Ovary (tissue), 10 donors: ENCODE measurements at places on chromosomes 3 and 15. TPM values are rescaled to one million over a fixed set of nuclear protein-coding genes. Genes with fewer than 3 reads are reported as not detected.

DNA sequence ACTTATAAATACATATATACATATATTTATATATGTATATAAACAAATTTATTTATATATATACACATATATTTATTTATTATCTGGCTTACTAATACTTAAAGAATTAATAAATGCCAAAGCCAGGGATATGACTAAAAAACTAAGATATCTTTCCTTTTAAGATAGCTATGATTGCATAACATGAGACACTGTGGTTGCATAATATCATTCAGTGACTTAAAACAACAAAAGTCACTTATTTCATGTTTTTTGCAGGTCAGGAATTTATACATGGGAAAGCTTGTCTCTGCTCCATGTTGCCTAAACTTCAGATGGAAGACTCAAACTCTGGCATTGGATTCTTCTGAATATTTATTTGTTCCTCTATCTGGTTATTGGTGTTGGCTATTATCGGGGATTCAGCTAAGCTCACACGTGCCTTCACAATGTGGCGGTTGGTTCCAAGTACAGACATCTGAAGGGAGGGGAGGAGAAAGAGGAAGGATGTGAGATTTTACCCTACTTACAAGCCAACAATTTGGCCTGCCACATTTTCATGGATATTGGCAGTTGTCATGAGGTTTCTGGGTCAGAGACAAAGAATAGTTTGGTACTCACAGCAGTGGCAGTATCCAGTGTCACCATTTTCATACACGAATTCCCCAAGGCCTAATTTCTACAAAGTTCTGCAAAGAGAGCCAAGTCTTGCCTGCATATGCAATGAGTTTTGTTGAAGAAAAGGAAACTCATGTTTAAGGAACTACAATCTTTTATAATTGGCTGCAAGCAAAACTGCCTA lies 381.6 kb downstream of the EPHA3 start:
- no peak for DNase-seq
- no peaks in the 10 kb centered on the region for H3K27me3 ChIP-seq
- no peak overlapping the region for H3K27ac ChIP-seq
- no peak overlapping the region for H3K4me3 ChIP-seq
- H3K36me3 ChIP-seq = no peaks in the 10 kb centered on the region

DNA sequence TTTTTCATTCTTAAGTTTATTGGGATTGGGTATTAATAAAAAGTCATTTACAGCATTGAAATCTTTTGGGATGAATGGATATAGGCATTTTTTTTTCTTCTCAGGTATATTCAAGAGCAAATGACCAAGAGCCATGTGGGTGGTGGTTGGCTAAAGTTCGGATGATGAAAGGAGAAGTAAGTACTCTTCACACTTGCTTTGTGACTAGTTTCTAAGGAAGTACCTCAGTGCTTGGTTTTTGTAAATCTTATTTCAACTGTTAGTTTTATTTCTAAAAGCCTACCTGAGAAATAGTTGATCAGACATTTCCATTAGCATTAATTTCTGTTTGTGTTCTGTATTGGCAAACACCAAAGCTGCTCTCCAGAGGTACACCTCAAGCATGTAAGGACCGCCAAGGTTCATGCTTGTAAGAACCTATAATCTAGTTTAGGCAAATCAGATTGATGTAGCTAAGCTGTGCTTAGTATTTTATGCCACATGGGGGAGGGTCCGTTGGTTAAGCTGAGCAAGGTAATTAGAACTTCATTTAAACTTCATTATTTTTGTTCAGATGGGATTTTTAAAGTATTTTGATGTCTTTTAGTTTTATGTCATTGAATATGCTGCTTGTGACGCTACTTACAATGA lies 35.4 kb downstream of the FXR1 start:
- no peaks in the 10 kb centered on the region for H3K27me3 ChIP-seq
- H3K4me1 ChIP-seq = no peaks in the 10 kb centered on the region
- no peak overlapping the region for H3K27ac ChIP-seq
- H3K36me3 ChIP-seq = no peaks in the 10 kb centered on the region

Gene GLT8D1
- total RNA-seq = 42.3 TPM

DNA sequence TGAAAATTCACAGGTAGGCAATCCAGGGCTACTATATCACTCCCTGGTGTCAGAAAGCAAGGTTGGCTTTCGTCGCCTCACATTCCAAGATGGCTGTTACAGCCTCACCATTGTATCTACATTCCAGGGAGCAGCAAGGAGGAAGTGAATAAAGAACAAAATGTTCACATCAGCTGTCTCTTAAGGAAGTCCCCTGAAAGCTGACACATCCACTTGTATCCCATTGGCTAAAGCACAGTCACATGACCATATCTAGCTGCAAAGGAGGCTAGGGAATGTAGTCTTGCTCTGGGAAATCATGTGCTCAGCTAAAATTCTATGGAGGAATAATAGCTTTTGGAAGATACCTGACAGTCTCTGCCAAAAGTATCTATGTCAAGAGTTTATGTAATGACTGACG lies 12.8 kb upstream of the GATA2 start:
- H3K4me3 ChIP-seq = no peak overlapping the region
- no peak overlapping the region for H3K27ac ChIP-seq
- no peaks in the 10 kb centered on the region for H3K27me3 ChIP-seq
- H3K4me1 ChIP-seq = no peaks in the 10 kb centered on the region

DNA sequence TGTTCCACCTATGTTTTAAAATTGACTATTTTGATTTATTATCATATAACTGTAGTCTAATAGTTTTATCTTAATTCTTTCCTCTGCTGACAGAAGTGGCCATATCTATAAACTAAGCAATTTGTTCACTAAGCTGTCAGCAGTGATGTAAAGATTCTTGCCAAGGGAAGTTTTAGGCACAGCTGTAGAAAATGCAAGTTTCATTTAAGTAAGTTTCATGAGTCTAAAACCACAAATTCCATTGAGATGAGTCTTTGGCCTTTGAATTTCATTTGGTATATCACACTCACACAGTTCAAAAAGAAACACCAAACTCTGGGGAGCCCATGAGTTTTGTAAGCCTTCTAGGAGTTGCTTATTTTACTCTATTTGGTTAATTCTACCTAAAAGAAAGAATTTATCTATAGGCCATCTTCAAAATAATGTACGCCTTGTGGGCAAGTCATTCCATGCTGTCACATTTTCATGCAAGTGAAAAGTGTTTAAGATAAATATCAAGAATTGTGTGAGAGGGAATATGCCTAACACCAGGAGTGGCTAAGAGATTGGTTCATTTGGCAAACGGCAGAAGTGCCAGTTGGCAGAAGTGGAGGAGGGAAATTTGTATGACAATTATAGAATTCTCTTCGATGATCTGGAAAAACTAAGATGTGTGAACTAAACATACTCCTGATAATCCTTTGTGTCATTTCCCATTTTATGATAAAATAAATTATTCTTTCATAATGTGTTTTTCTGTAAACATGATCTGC lies 292.9 kb downstream of the ZIC4 start:
- no peak for DNase-seq
- no peaks in the 10 kb centered on the region for H3K36me3 ChIP-seq
- no peaks in the 10 kb centered on the region for H3K27me3 ChIP-seq
- no peak overlapping the region for H3K27ac ChIP-seq
- no peaks in the 10 kb centered on the region for H3K4me1 ChIP-seq

DNA sequence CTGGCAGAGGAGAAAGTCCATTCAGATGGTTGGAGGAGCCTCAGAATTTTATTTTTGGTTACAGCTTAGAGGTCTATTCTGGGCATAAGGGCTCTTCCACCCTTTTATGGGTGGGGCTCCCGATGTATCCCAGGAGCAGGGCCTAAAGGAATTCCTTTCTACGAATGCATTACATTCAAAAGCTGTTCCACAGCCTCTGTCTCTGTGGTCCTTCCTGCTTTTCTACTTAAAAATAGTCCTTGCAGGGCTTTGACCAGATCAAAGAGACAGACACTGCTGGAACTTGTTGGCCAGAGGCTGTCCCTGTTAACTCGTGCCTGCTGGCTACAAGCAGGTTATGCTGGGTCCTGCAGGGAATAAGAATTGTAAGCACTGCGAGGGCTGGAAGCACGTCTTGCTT lies 14.4 kb upstream of the NOX5 start:
- H3K4me1 ChIP-seq = no peaks in the 10 kb centered on the region
- no peak overlapping the region for H3K27ac ChIP-seq
- H3K4me3 ChIP-seq = no peak overlapping the region
- no peaks in the 10 kb centered on the region for H3K36me3 ChIP-seq
- DNase-seq = no peak
- H3K27me3 ChIP-seq = no peaks in the 10 kb centered on the region

Gene GNAI2
- 240 TPM for total RNA-seq
